ENCODE measurements at places on chromosomes 3 and 15.

- DNase-seq = no peak
These were observed 330.2 kb downstream of the OCA2 start for GRCh38 chr15:27768732-27769475.

- no peak for DNase-seq
These were observed 264.0 kb upstream of the SLITRK3 start for GRCh38 chr3:165459924-165460835.

- no peak for DNase-seq
These were observed 31.8 kb downstream of the P3H2 start for GRCh38 chr3:190088890-190089289.

DNA sequence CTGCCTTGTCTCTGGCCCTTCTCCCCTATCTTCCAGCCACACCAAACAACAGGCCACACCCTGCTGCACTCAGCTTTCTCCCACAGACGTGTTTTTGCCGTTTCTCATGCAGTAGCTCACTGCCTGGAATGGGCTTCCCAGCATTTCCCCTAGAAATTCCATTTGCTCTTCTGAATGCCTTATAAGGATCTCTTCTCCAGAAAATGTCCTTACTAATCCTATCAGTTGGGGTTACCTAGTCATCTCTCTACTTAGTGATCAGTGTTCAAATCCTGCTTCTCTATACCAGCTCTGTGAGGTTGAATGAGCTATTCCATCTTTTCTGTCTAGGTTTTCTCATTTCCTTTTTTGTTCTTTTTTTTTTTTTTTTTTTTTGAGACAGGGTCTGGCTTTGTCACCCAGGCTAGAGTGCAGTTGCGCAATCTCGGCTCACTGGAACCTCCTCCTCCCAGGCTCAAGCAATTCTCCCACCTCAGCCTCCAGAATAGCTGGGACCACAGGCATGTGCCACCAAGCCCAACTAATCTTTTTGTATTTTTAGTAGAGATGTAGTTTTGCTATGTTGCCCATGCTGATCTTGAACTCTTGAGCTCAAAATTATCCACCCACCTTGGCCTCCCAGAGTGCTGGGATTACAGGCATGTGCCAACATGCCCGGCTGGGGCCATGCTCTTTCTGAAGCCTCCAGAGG is 98.2 kb upstream of the CHD2 start:
- no peak for DNase-seq

DNA sequence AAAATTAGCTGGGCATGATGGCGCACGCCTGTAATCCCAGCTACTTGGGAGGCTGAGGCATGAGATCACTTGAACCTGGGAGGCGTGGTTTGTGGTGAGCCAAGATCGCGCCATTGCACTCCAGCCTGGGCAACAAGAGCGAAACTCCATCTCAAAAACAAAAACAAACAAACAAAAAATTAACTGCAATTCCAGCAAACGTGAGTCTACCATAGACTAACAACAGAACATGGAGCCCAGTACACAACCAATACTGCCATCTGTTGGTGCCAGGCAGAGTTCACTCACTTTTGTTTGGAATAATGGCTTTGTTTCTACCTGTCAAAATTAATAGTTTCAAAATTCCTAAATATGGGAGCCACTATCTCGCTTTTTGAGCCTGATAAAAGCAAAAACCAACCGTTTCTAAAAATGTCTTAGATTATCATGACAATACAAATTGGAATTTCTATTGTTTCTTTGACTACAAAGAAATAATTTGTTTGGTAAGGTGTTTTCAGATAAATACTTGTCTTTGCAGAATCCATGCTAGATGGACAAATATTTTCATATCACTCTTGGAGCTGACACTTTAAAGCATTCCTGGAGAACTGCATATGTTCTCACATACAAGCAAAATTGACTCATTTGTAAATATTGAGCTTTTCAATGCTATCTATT is 45.0 kb downstream of the GPR176 start:
- DNase-seq = no peak

DNA sequence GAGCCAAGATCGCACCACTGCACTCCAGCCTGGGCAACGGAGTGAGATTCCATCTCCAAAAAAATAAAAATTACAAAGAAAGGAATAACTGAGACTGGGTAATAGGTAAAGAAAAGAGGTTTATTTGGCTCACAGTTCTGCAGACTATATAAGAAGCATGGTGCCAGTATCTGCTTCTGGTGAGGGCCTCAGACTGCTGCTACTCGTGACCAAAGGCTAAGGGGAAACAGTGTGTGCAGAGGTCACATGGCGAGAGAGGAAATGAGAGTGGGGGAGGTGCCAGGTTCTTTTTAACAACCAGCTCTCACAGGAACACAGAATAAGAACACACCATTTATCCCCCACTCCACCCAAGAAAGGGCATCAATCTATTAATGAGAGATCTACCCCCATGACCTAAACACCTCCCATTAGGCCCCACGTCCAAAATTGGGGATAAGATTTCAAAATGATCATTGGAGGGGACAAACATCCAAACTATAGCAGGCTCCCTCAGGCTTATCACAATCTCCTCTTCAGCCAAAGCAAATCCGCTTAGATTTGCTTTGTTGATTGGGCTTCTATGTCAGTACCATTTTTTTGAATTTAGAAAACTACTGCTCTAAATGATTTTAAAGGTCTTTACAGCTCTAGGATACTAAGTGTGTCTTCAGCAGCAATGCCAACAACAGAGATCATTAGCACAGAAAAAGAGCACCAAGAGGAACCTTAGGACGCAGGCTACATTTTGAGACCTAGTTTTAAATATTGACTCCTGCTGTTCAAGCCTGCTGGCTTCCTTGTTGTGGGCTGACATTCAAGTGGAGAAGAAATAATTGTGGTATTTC is 84.2 kb upstream of the TBL1XR1 start:
- DNase-seq = no peak

- DNase-seq = no peak
These were observed 40.5 kb downstream of the SEMA3G start for GRCh38 chr3:52404391-52404790.

DNA sequence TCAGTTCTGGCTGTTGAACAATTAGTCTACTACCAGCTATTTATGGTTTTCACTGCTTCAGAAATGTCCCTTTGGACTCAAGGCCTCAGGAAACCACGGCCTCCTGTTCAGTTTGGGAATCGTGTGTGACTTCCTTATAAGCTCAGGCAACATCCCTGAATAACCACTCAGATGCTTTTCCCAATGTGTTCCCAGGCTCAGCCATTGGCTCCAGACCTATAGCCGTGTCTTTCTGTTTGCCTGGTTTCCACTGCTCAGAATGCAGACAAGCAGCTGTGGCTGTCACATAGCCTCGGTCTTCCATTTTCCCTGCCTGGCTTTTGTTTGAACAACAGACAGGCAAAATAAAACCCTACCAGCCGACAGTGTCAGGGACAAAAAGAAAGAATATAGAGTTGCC is 63.2 kb upstream of the ATP2B2 start:
- no peak for DNase-seq

Measured in thymus (tissue), 14 donors.